ENCODE measurements at places on chromosomes 1 and 21. TPM values are rescaled to one million over a fixed set of nuclear protein-coding genes. Genes with fewer than 3 reads are reported as not detected.
A peak's percentile ranks its signal among the peaks of the same experiment; 100 is the strongest.

Gene TRIM46
- total RNA-seq: 14.6 TPM

Gene TSSK3
- 0.21 TPM for total RNA-seq

Gene SLAMF6
- total RNA-seq: 24.7 TPM

Gene DNM3
- total RNA-seq: 1.5 TPM

Gene TNFAIP8L2
- total RNA-seq: 20.0 TPM

Gene WDR3
- 25.3 TPM for total RNA-seq

Gene KCNT2
- not detected for total RNA-seq

Gene KLF17
- total RNA-seq: not detected

Gene ICOSLG
- 2.0 TPM for total RNA-seq

DNA sequence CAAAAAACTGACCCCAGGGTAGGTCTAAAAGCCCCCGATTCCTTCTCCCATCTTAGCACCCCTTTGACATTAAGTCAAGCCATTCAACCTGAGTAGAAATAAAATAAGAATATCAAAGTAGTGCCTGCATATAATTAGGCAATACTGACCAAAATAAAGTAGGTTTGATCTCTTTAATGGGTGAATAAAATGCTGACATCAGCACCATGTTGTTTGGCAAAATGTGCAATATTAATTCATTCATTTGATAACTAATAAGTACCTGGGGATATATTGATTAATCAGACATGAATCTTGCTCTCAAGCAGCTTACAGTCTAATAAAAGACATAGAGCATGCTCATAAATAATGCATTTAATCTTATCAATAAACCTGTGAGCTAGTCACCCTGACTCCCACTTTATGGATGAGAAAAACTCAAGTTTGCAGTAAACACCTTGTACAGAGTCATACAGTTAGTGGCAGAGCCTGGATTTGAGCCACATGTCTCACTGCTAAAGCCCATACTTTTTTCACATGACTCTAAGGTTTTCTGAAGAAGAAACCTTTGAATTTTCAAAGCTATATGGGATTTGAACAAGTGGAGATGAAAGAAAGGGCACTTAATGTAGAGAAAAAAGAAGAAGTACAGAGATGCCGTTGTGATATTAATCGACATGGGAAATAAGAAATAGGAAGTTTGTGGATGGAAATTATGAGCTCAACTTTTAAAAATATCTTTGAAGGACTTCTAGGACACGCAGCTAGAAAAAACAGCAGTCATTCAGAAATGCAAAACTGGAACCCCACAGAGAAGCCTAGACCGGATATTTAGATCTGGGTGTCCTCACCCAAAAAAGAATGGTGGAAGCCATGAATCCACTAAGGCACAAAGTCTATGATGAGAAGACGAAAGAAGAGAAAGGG, 183.9 kb downstream of the TOMM20 start:
- H3K4me1 ChIP-seq: peaks cover 6% of the 10 kb centered on the region
- no peaks in the 10 kb centered on the region for H3K27me3 ChIP-seq
- H3K36me3 ChIP-seq: peaks cover 8% of the 10 kb centered on the region

DNA sequence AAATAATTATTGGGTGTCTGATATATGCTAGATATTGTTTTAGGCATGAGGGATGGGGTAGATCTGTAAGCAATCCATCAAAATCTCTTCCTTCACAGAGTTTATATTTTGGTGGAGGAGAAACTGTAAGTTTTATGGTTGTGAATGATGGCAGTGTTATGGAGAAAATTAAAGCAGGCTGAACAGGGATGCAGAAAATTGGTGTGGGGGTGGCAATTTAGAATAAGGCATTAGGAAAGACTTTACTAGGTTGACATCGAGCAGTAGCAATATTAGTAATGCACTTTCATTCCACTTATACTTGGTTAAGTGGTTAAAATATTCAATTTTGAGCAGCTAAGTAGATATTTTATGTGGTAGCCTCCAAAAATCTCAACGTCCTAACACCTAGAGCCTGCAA, 261.1 kb upstream of the SNX7 start:
- no peak overlapping the region for H3K27ac ChIP-seq
- H3K4me3 ChIP-seq: no peak overlapping the region
- no peak for DNase-seq
- H3K4me1 ChIP-seq: peaks cover 42% of the 10 kb centered on the region

DNA sequence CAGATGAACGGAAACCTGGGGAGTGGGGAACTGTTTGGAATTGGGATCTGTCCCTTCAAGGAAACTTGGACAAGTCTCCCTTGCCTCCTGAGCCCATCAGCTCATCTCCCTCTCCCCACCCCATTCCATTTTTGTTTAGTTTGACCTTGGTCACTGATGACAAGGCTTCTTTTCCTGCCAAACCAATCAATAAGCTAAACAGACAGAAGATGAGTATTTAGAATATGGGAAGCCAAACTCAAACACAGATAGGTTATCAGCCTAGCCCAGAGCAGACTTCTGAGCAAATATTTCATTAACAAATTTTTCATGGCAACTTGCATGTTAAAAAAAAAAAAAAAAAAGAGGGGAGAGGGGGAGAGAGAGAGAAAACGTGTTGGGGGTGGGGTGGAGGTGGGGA, 337.2 kb upstream of the PROX1 start:
- no peak overlapping the region for H3K27ac ChIP-seq
- DNase-seq: no peak
- no peak overlapping the region for H3K4me3 ChIP-seq
- H3K36me3 ChIP-seq: no peaks in the 10 kb centered on the region

DNA sequence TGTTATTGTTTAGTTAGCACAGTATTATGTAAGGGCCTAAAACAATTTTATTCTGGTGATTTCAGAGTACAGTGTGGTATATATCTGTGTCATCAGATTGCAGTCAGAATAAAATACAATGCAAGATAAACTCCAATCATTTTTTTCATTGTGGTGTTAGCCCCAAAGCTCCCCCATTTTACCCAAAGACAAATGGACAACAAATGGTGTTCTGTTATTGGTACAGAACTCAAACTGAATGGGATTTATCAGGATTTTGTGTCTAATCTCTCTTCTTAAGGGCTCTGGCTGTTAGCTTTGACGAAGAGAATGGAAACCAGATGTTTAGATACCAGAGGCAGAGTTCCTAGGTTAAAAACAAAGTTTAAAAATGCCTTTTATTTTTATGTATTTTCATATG, 163.1 kb upstream of the USP25 start:
- H3K4me3 ChIP-seq: no peak overlapping the region
- no peaks in the 10 kb centered on the region for H3K36me3 ChIP-seq
- H3K4me1 ChIP-seq: no peaks in the 10 kb centered on the region
- peaks cover 12% of the 10 kb centered on the region for H3K27me3 ChIP-seq

DNA sequence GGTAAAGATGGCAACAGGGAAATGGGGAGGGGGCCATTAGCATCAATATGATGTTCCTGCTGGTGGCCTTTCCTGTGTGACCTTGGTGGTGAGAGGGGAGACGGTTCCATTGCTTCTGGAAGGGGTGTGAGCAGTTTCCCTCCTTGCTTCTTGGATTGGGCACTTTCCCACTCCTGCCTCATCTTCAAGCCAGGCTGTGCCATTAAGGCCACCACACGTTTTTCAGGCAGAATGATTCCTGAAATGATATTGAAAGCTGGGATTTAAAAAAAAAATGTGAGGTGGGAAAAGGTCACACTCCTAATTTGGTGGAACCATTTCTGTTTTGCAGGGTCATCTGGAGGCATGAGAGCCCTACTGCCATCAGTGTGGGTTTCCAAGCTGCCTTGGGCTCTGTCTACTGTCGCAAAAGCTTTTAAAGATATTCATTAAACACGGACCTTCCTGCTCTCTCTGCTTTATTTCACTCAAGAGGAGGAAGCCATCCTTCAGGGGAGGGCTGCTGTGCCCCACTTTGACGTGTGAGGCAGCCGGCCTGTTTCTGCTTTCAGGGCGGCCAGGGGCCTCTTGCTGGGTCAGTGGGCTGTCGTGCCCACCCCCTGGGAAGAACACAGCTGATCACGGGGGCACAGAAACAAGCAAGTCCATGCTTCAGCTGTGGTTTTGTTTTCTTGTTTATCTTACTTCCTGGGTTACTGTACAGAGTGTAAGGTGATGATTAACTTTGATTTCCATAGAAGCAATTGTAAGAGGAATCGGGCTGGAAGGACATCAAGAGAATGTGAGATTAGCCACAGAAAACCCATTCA, 8.0 kb downstream of the RIIAD1 start:
- H3K27ac ChIP-seq: no peak overlapping the region
- peaks cover 24% of the 10 kb centered on the region for H3K27me3 ChIP-seq
- no peaks in the 10 kb centered on the region for H3K36me3 ChIP-seq

GRCh38 chr1:18385239-18385790, 95.4 kb upstream of the KLHDC7A start:
- no peak overlapping the region for H3K27ac ChIP-seq
- H3K4me1 ChIP-seq: no peaks in the 10 kb centered on the region
- DNase-seq: no peak
- H3K27me3 ChIP-seq: peaks cover 12% of the 10 kb centered on the region
- H3K4me3 ChIP-seq: no peak overlapping the region

GRCh38 chr1:36089393-36090121, 865 bp downstream of the ADPRS start:
- H3K4me1 ChIP-seq: peaks cover 22% of the 10 kb centered on the region
- peak overlapping the region; percentile 85 for H3K4me3 ChIP-seq
- H3K27ac ChIP-seq: peak overlapping the region; percentile 89
- peak; percentile 41 for DNase-seq
- peaks cover 39% of the 10 kb centered on the region for H3K36me3 ChIP-seq

GRCh38 chr1:17711577-17711910, 43.6 kb upstream of the ACTL8 start:
- H3K27me3 ChIP-seq: no peaks in the 10 kb centered on the region
- H3K27ac ChIP-seq: no peak overlapping the region
- H3K4me1 ChIP-seq: no peaks in the 10 kb centered on the region
- no peaks in the 10 kb centered on the region for H3K36me3 ChIP-seq
- H3K4me3 ChIP-seq: no peak overlapping the region

DNA sequence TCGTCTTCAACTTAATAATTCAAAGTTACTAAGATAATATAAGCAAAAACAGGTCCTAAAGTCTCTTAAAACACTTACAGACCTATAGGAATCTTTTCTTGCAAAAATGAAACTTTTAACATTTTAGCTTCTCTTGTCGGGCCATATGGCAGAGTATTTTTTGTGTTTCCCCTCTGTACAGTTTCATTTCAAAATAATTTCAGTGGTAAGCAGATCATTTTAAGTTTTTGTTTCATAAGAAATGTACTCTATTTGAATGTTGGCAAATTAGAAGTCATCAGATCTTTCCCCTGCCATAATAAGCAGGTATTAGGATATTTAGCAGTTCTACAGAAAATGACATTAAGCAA, 37.9 kb downstream of the RGL1 start:
- peaks cover 18% of the 10 kb centered on the region for H3K4me1 ChIP-seq
- no peak for DNase-seq
- H3K4me3 ChIP-seq: peak overlapping the region; percentile 11
- H3K36me3 ChIP-seq: no peaks in the 10 kb centered on the region
- no peaks in the 10 kb centered on the region for H3K27me3 ChIP-seq

GRCh38 chr21:38790059-38790458, 15.7 kb upstream of the ETS2 start:
- no peak for DNase-seq
- H3K36me3 ChIP-seq: no peaks in the 10 kb centered on the region
- no peaks in the 10 kb centered on the region for H3K27me3 ChIP-seq
- no peak overlapping the region for H3K27ac ChIP-seq
- H3K4me1 ChIP-seq: peaks cover 10% of the 10 kb centered on the region

DNA sequence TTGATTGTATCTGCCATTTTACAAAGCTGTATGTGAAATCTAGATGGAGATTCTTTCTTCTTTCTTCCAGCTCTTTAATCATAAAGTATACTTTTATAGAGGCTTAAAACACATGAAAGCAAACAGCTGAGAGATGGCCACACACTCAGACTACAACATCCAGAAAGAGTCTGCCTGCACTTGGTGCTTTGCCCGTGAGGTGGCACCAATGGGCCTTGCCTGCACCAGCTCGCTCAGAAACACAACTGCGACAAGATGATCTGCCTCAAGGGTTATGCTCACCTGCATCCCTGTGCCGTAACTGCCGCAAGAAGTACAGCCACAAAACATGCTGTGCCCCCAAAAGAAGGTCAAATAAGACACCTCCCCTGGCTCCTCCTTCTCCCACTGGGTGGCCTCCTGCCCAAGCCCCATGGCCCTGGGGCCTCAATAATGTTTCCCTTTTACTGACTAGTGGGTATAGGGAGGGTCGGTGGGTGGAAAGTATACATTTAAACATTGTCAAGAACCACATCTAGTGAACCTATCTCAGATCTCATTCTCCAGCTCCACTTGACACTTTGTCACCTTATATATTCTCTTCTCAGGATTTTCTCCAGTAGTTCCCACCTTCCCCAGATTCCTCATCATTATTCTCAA, 66.7 kb upstream of the ANGPTL3 start:
- DNase-seq: no peak
- no peaks in the 10 kb centered on the region for H3K4me1 ChIP-seq
- no peaks in the 10 kb centered on the region for H3K36me3 ChIP-seq
- H3K27ac ChIP-seq: no peak overlapping the region
- H3K27me3 ChIP-seq: no peaks in the 10 kb centered on the region
- H3K4me3 ChIP-seq: no peak overlapping the region

DNA sequence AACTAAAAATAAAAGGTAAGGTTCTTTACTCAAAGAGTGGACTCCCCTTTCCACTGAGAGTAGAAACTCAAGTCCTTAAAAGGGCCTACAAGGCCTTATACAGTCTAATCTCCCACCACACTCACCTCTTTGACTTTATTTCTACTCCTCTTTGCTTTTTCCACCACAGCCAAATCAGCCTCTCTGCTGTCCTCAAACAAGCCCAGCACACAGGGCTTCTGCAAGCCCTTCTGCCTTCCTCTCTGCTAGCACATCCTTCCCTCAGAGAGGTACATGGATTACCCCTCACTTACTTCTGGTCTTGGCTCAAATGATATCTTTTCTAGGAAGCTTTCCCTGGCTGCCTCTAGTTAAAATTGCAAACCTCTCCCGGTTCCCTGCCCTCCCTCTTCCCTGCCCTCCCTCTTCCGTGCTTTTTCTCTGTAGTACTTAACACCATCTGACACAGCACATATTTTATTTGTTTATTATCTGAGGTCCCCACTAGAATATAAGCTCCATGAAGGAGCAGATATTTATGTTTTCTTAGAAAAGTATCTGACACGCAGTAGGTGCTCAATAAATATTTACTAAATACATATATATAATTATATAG, 1.7 kb downstream of the LYST start:
- H3K4me1 ChIP-seq: peaks cover 45% of the 10 kb centered on the region
- peak overlapping the region; percentile 61 for H3K27ac ChIP-seq
- H3K27me3 ChIP-seq: no peaks in the 10 kb centered on the region
- H3K4me3 ChIP-seq: peak overlapping the region; percentile 70

DNA sequence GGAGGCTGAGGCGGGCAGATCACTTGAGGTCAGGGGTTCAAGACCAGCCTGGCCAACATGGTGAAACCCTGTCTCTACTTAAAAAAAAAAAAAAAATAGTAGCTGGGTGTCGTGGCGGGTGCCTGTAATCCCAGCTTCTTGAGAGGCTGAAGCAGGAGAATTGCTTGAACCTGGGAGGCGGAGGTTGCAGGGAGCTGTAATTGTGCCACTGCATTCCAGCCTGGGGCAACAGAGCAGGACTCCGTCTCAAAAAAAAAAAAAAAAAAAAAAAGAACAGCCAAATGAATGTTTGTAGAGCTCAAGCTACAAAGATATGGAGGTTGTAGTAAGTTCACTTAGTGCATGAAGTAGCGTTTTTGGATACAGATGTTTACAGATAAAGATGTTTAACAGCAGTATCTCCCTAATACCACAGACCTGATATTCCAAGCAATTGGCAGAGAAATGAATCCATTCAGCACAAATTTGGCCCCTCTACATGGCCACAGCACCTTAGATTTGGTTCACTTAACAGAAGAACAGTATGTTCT, 49.5 kb upstream of the IPO9 start:
- H3K4me1 ChIP-seq: no peaks in the 10 kb centered on the region
- peaks cover 12% of the 10 kb centered on the region for H3K27me3 ChIP-seq
- DNase-seq: no peak
- no peak overlapping the region for H3K27ac ChIP-seq
- no peak overlapping the region for H3K4me3 ChIP-seq
- H3K36me3 ChIP-seq: no peaks in the 10 kb centered on the region

Measured in activated CD8-positive, alpha-beta T cell treated with anti-CD3 and anti-CD28 coated beads, Interleukin-2, amount 10 ng/mL, durations not matched to agents 7 days and 5 days (primary cell).